ENCODE measurements at places on chromosomes 11 and 22.

DNA sequence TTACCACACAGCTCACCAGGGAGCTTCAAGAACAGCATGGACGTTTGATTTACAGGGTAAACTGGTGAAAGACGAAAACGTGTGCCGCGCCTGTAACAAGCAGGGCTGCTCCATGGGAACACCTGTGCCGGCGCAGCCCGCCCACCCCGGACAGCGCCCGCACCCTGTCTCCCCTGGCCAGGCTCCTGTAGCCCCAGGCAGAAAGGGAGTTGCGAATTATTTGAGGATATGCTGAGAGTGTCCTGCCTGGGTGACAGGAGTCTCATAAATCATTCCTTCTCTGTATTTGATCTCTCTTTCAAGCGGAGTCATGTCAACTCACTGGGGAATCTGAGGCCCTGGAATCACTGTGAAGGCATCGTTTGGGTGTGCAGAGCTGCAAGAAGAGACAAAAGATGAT is 804.3 kb downstream of the OPCML start:
- DNase-seq, result no peak

- DNase-seq, result no peak
Observed at GRCh38 chr11:41456269-41456668, 3.2 kb downstream of the LRRC4C start.

GRCh38 chr11:121740902-121741301 is 288.1 kb upstream of the SORL1-AS1 start:
- no peak for DNase-seq

- no peak for DNase-seq
Observed at GRCh38 chr11:69249311-69250185, 44.4 kb upstream of the MYEOV start.

DNA sequence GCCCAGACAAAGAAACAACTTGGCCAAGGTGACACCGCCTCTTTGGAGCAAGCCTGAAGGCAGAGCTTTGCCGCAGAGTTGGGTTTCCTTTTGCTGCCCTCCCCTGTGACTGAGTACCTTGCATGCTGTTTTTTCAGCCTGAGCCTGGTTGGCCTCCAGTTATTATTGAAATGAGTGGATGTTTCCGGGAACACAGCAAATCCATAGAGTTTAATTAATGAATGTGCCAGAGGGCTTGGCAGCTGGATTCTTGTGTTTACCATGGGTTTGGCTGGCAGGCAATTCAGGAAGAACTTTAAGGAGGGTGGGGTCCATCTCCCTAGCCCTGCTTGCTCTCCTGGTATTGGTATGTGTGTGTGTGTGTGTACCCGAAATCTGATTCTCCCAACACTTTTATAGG is 65.6 kb upstream of the CRYBB3 start:
- no peak for DNase-seq

- DNase-seq, result no peak
Observed at GRCh38 chr11:12223771-12224536, 113.6 kb downstream of the MICAL2 start.

Data from epithelial cell of proximal tubule (primary cell).